Stimulated activated CD4-positive, alpha-beta T cell treated with anti-CD3 and anti-CD28 coated beads, Interleukin-12 subunit alpha, Interleukin-12 subunit beta, amount 100 ng/mL, for 4 hours (primary cell): ENCODE measurements at places on chromosomes 5 and 9.

- no peak for DNase-seq
Observed at GRCh38 chr5:16160706-16161105, 18.9 kb downstream of the MARCHF11 start.

DNA sequence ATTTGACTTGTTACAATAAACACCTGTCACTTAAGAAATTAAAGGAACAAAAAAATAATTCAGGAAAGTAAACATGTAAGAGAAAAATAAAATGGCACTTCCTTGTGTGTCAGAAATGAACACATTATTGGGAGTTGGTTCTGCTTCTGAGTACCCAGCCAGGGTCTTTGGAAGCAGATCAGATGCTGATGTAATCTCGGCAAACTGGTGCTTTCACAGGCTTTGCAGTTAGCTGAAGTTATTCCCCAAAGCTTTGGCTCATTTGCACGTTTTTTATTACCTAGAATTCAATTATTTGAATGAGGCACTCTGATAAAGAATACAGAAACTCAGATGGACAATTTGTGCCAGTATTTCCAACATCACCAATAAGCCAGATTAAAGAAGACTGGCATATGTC is 10.9 kb downstream of the CDH18 start:
- no peak for DNase-seq

DNA sequence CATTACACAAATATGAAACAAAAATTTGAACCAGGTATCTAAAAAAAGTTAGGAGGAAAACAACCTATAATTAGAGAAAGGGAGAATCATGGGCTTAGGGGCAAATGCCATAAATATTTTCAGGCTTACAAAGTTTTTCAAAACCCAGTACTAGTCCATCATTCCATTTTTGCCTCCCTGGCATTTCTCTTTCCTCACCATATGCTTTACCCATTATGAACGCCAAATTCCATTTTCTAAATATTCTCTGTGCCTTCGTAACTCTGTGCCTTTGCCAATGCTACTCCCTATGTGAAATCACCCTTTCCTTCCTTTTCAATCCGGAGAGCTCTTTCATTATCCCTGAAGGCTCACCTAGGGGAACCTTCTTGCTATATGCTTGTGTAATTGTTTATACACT is 434.1 kb downstream of the ZSWIM6 start:
- DNase-seq, result no peak

DNA sequence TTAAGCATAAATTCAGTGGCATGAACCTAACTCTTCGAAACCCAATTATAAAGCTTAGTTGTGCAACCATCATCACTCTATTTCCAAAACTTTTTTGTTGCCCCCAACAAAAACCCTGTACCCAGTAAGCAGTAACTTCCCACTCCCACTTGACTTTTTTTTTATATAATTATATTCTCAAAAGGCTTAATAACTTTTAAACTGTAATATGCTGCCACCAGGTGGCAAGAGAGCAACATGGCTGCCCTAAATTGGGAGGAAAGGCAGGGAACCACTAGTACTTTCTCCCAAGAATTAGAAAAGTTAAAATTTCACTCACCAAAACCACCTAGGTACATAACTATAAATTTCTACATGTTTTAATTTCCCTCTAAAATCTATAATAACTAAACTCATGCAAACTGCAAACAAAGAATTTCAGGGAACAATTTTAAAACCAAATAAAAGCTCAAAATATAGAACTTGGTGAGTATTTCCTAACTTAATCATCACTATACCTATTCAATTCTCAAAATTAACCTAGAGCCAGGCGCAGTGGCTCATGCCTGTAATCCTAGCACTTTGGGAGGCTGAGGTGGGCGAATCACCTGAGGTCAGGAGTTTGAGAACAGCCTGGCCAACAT is 50.2 kb upstream of the RNF38 start:
- DNase-seq, result no peak

DNA sequence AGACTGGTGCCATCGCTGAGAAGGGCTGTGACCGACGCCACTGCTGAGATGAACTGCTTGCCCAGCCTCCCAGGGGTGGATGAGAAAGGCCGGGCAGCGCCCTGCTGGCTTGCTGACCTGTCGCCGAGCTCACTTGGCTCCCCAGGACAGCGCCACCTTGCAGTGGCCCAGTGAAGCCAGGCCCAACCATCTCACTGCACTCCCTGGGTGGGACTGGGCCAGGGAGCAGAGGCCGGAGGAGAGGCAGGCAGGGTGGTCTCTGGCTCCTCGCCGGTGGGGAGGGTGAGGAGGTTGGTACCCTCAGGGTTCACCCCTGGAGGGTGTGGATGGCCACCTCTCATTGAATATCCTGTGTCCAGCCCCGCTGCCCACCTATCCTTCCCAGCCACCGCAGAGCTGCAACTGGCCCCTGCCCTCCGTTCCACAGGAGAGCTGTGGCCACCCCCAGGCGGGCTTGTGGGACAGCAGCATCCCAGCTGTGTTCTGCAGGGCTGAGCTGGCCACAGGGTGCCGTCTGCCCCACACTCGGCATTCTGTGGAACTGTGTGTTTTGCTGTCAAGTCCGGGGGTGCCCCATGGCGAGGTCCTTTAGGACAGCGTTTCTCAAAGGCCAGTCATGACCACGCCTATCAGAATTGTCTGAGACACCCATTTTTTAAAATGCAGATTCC is 41.0 kb upstream of the FCN2 start:
- DNase-seq, result no peak

GRCh38 chr9:100287186-100287585 is 65.6 kb downstream of the TEX10 start:
- no peak for DNase-seq

GRCh38 chr5:178293400-178293799 is 60.8 kb upstream of the PHYKPL start:
- DNase-seq, result no peak

GRCh38 chr5:176658007-176658599 is 10.8 kb downstream of the TSPAN17 start:
- DNase-seq, result peak; percentile 64

DNA sequence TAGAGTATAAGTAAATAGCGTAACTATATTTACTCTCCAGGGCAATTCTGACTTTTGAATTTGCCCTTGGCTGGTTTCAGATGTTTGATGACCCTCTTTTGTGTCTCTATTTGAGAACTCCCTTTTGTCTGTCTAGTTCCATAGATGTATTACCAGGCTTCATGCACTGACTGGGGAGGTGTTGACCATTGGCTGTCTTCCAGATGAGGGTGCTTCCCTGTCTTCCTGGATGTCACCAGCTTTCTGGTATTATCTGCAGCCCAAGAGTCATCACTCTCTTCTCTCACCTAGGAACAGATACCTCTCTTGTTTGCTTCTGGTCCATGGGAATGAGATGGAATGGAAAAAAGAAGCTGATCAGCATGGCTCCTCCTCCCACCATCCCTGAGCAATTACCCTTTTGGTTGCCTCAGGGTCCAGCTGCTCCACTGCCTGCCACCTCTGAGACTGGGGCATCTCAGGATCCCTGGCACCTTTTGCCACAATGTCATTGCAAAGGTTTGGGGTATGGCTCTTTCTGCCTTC is 58.7 kb upstream of the TMED7 start:
- no peak for DNase-seq

DNA sequence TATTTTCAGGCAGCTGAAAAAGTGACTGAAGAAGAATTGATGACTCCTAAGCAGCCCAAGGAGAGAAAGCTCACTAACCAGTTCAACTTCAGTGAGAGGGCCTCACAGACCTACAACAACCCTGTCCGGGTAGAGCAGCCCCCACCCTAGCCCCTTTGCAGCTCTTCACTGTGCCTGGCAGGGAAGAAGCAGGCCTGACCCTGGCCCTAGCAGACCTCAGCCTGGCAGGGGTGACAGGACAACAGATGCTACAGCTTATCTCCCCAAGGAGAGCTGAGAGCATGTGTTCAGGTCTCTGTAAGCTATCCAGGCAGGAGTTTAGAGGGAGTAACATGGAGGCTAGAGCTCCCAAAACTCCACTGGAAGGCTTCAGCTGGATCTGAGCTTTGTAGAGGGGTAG is 31.8 kb downstream of the DNAI1 start:
- no peak for DNase-seq

GRCh38 chr5:133694181-133694831 is 82.0 kb upstream of the FSTL4 start:
- no peak for DNase-seq

GRCh38 chr5:81606150-81606549 is 144.7 kb downstream of the SSBP2 start:
- no peak for DNase-seq

- DNase-seq, result no peak
Observed at GRCh38 chr9:33270146-33270545, 5.3 kb downstream of the CHMP5 start.

DNA sequence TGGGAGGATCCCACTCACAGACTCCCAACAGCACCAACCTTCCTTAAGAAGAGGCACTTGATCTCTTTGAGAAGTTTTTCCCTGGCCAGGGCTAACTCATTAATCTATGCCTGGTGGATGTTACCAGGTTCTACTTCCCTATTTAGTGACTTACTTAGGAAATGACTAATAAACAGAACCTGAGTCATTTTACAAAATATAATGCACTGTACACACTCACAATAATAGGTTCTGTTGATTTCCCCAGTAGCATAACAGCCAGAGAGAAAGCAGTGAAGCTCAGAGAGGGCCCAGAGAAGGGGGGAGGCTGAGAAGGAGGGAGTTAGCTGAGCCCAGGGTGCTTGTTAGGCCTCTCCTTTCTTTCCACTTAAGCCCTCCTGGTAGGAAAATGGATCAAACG is 27.1 kb downstream of the FRMD3 start:
- no peak for DNase-seq

GRCh38 chr5:17406423-17406838 is 91.6 kb upstream of the TAF11L2 start:
- DNase-seq, result no peak

DNA sequence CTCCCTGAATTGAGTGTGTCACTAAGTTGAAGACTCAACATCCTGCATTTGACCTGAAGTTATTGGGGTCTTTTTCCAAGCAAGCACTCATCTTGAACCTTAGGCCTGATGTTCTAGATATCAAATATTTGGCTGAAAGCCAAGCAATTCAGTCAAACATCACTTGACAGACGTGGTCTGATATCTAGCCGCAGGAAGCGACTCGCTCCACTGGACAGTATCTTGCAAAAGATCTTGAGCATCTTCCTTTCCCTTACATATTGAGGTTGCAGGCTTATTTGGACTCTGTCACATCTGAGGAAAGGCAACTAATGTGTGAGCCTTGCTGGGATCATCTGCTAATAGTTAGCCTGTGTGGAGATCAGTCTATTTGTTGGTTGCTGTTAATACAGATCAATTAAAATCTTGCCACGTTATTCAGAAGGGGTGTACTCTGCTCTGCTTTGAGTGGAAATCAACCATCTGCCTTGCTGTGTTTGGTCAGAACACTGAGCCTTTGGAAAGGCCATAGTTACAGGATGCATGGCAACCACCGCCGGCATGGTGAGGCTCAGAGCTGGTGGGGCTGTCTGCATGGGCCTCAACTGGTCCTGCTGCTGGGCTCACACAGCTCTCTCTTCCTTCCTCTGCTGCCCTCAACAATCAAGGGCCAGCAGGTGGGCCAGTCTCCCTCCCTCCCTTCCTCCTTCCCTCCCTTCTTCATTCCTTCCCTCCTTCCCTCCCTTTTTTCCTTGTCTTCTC is 166.9 kb upstream of the KLF9 start:
- no peak for DNase-seq

DNA sequence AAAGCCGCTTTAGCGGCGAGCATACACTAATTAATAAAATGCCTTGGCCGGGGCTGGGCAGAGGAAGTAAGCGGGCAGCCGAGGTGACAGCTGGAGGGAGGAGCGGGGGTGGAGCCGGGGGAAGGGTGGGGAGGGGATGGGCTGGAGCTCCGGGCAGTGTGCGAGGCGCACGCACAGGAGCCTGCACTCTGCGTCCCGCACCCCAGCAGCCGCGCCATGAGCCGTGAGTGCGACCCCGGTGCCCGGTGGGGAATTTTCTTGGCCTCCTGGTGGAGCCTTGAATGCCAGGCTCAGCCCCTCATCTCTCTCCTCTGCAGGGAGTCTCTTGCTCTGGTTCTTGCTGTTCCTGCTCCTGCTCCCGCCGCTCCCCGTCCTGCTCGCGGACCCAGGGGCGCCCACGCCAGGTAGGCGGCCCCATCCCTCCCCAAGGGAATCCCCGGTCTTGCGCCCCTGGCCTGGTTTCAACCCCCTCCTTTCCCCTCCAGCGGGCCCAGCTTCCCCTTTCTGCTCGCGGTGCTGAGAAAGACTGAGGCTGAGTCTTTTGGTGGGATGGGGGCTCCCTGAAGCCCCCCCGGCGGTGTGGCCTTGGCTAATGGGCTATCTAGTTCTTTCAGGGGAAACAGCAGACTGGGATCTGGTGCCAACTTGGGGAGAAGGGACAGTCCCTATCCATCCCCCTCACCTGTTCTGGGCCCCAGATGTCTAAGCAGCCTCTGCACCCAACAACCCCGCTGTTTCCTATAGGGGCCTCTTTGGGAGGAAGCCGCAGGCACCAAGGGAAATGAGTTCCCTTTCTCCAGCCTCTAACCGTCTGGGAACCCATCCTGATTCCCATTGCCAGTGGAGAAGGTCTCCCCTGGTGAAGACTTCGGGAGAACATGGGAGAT is at the start of gene PTGS1:
Gene PTGS1, plus strand, starts transcription at position 156 of the 887 bp plus-strand sequence. Its CDS starts 61 bp downstream, at position 217.
- no peak for DNase-seq
